Lung (tissue), 17 donors: ENCODE measurements at places on chromosomes 13 and 19. TPM values are rescaled to one million over a fixed set of nuclear protein-coding genes. Genes with fewer than 3 reads are reported as not detected.
A peak's percentile ranks its signal among the peaks of the same experiment; 100 is the strongest.

GRCh38 chr19:16887353-16888265, 1.2 kb upstream of the F2RL3 start:
- no peaks in the 10 kb centered on the region for H3K36me3 ChIP-seq
- peak overlapping the region; percentile 83 for H3K27ac ChIP-seq
- no peaks in the 10 kb centered on the region for H3K27me3 ChIP-seq
- no peak overlapping the region for H3K4me3 ChIP-seq
- DNase-seq: no peak

GRCh38 chr13:84933797-84934196, 865.4 kb downstream of the SLITRK6 start:
- H3K27ac ChIP-seq: no peak overlapping the region
- DNase-seq: no peak

GRCh38 chr19:15544970-15545369, 36.6 kb downstream of the CYP4F22 start:
- no peaks in the 10 kb centered on the region for H3K27me3 ChIP-seq
- no peak for DNase-seq
- H3K4me3 ChIP-seq: no peak overlapping the region
- no peaks in the 10 kb centered on the region for H3K36me3 ChIP-seq

GRCh38 chr19:33297401-33298145, 4.8 kb downstream of the CEBPA start:
- H3K36me3 ChIP-seq: no peaks in the 10 kb centered on the region
- H3K4me1 ChIP-seq: no peaks in the 10 kb centered on the region
- DNase-seq: no peak
- H3K4me3 ChIP-seq: no peak overlapping the region
- peak overlapping the region; percentile 80 for H3K27ac ChIP-seq

CDX2 gene
- polyA plus RNA-seq: not detected

GRCh38 chr13:43776501-43777079, 10.2 kb downstream of the ENOX1 start:
- no peaks in the 10 kb centered on the region for H3K36me3 ChIP-seq
- no peak overlapping the region for H3K27ac ChIP-seq
- DNase-seq: no peak
- H3K4me1 ChIP-seq: no peaks in the 10 kb centered on the region
- no peaks in the 10 kb centered on the region for H3K27me3 ChIP-seq
- H3K4me3 ChIP-seq: no peak overlapping the region

GRCh38 chr19:42081584-42082203, 5.7 kb downstream of the ZNF574 start:
- no peaks in the 10 kb centered on the region for H3K27me3 ChIP-seq
- no peak for DNase-seq
- no peak overlapping the region for H3K27ac ChIP-seq
- H3K4me1 ChIP-seq: no peaks in the 10 kb centered on the region
- H3K36me3 ChIP-seq: peaks cover 34% of the 10 kb centered on the region

KCNK6 gene
- 10.8 TPM for polyA plus RNA-seq

DNA sequence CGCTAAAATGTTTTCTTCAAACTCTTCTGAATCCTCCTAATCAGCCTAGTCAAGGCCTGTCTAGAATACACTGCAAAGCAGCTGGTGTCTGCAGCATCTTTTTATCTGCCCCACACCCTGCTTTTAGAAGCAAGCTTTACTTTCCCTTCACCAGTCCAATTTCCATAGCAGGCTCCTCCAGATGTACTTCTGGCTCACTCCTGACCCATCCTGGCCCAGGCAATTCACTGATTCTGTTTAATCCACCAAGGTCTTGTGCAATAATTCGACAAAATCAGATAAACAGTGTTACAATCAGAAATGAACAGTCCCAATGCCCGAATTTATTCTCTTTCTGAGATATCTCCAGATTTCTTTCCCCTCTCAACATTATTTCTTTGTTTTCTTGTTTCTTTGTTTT, 415.2 kb upstream of the SGCG start:
- no peaks in the 10 kb centered on the region for H3K27me3 ChIP-seq
- no peak overlapping the region for H3K4me3 ChIP-seq
- no peaks in the 10 kb centered on the region for H3K36me3 ChIP-seq
- H3K27ac ChIP-seq: no peak overlapping the region
- H3K4me1 ChIP-seq: no peaks in the 10 kb centered on the region

DNA sequence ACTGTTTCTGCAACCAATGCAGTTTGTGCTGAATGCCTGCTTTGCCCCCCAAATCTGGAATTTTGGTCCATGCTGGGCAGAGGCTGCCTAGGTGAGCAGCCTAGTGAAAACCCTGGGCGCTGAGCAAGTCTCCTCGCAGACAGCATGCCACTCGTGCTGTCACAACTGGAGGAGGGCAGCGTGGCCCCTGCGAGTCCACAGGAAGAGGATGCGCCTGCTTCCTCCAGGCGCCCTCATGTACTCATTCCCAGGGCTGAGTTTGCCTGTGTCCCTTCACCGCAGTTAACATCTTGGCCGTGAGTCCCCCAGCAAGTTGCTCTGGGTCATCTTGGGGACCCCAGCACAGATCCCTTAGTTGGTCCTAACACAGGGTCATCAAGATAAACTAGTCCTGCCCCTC, 26.2 kb upstream of the TMEM160 start:
- no peak overlapping the region for H3K4me3 ChIP-seq
- no peak for DNase-seq
- no peaks in the 10 kb centered on the region for H3K27me3 ChIP-seq
- peaks cover 22% of the 10 kb centered on the region for H3K4me1 ChIP-seq
- peaks cover 44% of the 10 kb centered on the region for H3K36me3 ChIP-seq
- H3K27ac ChIP-seq: no peak overlapping the region

RNASEH2A gene
- 7.3 TPM for polyA plus RNA-seq

DNA sequence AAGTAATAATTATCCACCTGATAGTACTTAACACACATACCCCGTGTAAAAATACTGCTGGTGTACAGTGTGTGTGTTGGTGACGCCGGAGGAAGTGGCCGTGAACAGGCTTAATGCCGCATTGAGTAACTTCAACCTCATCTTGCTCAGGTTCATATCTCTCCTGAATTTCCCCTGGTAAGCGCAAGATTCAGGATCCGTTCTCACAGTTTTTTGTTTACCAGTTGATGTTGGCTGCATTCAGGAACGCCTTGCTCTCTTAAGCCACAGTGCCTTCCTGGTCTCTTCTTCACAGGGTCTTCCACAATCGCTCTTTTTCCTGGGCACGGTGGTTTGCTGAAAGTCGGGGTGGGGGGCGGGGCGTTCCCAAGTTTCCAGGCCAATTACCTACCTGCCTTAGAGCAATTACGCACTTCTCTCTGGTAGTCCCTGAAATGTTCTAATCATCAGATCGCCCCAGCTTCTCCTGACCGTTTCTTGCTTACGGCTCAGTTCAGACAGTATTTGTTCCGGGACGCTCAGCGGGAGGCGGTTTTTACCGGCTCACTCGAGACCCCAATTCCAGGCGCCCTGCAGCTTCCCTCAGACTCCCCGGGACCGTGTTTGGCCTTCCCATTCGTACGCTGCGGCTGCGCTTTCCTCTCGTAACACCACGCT, 706 bp upstream of the DNAJC3 start:
- peak overlapping the region; percentile 89 for H3K27ac ChIP-seq
- H3K4me1 ChIP-seq: peaks cover 35% of the 10 kb centered on the region
- no peaks in the 10 kb centered on the region for H3K27me3 ChIP-seq
- no peak for DNase-seq

KIR3DL2 gene
- 0.24 TPM for polyA plus RNA-seq

ZSCAN1 gene
- 0.63 TPM for polyA plus RNA-seq

DNA sequence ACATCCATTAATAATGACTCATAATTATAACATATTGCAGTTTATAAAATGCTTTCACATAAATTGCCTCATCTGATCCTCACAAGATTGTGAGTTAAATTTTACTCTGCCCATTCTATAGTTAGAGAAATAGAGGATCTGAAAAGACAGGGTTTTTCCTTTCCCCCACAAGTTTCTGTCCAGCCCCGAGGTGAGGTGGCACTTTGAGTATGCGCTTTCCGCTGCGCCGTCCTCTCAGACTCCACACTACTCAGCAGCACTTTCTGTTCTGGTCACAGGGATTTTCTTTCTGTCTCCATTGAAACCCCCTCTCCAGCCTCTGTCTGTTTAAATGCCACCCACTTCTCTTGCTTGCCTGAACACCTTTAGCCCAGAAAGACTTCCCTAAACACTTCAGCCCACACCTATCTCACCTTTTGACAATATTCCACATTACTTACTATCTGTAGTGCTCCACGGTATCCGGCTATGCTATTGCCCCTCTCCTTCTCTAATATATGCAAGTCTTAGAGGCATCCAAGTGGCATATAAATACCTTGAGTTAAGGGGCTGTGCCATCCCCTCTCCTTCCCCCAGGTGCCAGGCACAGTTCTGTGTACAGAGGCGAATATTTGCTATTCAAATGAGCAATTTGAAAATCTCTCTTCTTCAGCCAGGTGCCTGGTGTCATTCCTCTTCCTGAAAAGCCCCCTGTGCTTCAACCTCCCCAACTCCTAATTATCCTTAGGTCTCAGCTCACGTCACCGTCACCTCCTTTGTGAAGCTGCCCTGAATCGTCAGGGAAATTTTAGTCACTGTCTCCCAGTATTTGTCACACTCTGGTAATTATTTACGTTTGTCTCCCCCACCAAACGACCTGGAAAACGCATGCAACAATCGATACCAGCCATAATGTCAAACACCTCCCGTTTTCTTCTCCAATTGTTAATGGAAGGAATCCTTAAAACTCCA, 268.7 kb downstream of the NHLRC3 start:
- H3K36me3 ChIP-seq: no peaks in the 10 kb centered on the region
- no peak for DNase-seq
- no peaks in the 10 kb centered on the region for H3K4me1 ChIP-seq

DNA sequence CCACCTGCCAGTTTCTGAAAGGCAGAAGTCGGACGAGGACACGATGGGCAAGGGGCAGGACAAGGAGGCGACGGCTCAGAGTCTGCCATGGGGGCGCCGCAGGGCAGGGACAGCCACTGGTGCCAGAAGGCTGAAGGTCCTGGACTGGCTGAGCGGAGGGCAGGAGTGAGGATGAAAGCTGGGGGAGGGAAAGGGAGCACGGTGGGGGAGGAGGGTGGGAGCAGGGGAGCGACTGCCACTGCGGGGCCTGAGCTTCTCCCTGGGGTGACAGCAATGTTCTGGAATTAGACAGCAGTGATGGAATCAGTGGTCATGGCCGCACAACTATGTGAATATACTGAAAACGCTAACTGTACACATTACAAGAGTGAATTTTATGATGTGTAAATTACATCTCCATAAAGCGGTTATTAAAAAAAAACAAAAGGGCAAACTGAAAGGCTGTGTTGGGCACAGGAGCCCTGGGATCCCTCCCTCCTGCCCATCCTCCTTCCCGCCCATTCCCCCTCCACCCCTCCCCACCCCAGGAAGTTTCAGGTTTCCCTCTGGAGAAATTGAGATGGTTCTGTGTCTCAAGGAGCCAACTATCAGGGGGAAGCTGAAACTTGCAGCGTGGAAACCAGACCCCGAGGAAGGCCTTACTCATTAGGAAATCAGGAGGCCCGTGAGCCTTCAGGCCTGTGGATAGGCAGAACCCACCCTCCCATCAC, 15.9 kb downstream of the MLLT1 start:
- H3K4me3 ChIP-seq: no peak overlapping the region
- no peak for DNase-seq
- H3K27ac ChIP-seq: no peak overlapping the region
- no peaks in the 10 kb centered on the region for H3K27me3 ChIP-seq
- H3K4me1 ChIP-seq: peaks cover 23% of the 10 kb centered on the region
- peaks cover 5% of the 10 kb centered on the region for H3K36me3 ChIP-seq

DNA sequence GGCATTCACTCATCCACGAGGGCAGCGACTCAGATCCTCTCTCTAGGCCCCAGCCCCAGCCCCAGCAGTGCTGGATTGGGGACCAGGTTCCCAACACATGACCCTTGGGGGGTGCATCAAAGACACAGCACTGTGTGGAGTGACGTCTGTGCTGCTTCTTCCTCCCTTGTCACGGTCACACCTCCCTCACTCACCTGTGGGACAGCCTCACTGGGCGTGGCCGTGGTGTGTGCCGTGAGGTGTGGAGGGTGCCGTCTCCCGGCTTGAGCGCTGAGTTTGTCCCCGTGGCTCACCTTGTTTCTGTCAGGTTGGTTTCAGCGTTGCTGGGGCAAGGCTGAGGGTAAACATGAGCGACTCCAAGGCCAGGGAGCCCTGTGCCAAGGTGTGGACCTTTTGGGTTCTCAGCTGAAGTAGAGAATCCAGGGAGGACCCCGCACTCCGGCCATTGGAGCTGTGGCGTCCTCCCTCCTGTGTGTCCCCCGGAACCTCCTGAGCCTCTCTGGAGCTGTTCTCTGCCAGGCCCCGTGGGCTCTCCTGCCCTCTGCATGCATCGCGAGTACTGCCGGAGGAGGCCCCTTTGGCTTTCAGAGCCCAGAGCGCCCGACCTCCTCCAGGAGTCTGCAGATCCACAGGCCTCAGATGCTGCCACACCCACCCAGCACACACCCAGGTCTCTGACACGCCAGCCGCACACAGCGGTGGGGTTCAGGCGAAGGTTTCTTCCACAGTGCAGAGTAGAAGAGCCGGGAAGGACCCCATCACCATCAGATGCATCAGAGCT, 33.6 kb downstream of the CSNK1G2 start:
- no peaks in the 10 kb centered on the region for H3K27me3 ChIP-seq
- H3K4me3 ChIP-seq: no peak overlapping the region
- H3K4me1 ChIP-seq: no peaks in the 10 kb centered on the region

KRTDAP gene
- polyA plus RNA-seq: 0.49 TPM

DNA sequence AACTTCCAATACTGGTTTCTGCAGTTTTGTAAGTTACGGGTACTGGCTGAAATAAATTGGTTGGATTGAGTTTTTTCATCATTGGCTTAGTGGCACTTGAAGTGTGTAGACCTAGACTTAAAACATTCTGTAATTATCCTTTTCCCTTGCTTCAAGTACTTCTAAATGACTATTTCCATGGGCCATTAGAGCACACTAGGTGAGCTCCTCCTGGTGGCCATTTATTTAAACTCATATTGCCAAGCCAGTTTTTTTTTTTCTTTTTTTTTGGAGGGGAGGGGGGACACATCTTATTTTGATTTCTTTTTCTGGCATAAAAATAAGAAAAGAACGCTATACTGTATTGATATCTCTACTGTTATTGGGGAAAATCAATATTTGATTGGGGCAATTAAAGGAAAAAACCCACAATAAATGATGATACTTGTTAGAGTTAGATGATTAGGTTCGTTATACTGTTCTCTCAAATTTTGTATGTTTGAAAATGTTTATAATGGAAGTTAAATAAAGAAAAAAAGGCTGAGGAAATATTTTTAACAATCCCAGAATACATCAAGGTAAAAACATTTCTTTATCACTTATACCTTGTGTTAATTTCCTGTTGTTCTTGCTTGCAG, 82.9 kb downstream of the PDS5B start:
- no peak overlapping the region for H3K4me3 ChIP-seq
- no peaks in the 10 kb centered on the region for H3K4me1 ChIP-seq
- H3K27ac ChIP-seq: no peak overlapping the region
- no peaks in the 10 kb centered on the region for H3K27me3 ChIP-seq
- H3K36me3 ChIP-seq: peaks cover 2% of the 10 kb centered on the region

DNA sequence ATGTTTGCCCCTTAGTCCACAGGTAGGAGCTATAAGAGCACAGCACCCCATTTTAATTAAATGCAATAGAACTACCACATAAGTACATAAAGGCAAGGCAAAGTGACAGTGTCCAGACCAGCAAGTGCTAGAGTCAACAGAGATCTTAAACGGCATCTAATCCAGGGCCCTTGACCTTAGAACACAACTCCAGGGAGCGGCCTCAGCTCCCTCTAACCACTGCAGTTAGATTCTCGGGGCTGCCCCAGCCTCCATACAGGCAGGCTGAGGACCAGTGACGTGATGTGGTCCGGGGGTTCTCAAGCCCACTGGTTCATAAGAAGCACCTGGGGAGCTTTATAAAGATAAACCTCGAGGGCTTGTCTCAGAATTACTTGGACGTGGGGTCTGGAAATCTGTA, 10.0 kb upstream of the ATP12A start:
- peaks cover 13% of the 10 kb centered on the region for H3K4me1 ChIP-seq
- no peak overlapping the region for H3K4me3 ChIP-seq
- no peak overlapping the region for H3K27ac ChIP-seq
